Inflammatory macrophage treated with lipopolysaccharide for 1 hour (primary cell): ENCODE measurements at places on chromosomes 16 and 17.

DNA sequence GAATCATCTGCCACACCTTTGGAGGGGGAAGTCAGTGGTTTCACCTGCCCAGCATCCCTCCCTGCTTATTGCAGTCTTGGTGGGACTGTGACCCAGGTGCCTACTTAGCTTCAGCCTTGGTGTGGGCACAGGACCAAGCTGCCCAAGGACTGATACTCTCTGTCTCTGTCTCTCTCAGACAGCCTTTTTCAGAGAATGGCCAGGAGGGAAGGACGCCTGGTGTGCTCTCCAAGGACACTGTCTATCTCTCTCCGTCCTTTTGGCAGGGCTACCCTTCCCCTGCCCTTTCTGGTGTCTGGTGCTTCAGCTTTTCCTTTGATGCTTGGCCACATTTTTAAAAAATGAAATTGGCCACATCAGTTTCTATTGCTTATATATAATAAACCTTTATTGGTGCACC, 19.6 kb downstream of the PIK3R6 start:
- DNase-seq = no peak

DNA sequence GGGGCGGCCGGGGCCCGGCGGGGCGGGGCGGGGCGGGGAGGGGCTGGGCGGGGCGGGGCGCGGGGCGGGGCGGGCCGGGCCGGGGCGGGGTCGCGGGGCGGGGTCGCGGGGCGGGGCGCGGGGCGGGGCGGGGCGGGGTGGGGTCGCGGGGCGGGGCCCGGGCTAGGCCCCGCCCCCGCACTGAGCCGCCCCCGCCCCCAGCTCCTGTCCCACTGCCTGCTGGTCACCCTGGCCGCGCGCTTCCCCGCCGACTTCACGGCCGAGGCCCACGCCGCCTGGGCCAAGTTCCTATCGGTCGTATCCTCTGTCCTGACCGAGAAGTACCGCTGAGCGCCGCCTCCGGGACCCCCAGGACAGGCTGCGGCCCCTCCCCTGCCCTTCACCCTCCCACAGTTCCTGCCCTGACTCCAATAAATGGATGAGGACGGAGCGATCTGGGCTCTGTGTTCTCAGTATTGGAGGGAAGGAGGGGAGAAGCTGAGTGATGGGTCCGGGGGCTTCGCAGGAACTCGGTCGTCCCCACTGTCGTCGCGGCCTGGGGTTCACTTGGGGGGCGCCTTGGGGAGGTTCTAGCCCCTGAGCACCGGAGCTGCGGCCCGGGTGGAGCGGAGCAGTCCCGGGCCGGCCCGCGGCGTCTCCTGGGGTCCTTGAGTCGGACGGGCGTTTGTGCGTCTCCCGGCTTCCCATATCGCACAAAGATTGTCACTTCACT, 795 bp upstream of the HBM start:
- no peak for DNase-seq

DNA sequence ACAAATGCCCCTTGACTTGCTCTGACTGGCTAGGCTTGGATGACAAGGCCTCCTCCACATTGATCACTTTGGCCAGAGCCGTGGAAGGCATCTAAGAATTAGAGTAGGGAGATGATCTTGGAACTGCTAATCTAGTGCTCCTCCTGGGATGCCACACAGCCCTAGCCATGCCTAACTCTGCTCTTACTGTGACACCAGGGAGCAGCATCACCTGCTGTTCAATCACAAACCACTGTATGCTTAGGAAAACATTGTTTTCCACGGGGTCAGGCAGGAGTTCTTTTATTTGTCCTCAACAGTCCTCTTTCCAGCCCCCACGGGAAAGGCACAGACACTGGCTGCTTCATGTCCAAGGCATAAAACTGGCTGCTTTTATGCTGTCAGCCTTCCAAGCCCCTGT, 46.3 kb downstream of the C16orf78 start:
- no peak for DNase-seq

- DNase-seq = no peak
These were observed 342.0 kb downstream of the SOX9 start for GRCh38 chr17:72462814-72463213.

DNA sequence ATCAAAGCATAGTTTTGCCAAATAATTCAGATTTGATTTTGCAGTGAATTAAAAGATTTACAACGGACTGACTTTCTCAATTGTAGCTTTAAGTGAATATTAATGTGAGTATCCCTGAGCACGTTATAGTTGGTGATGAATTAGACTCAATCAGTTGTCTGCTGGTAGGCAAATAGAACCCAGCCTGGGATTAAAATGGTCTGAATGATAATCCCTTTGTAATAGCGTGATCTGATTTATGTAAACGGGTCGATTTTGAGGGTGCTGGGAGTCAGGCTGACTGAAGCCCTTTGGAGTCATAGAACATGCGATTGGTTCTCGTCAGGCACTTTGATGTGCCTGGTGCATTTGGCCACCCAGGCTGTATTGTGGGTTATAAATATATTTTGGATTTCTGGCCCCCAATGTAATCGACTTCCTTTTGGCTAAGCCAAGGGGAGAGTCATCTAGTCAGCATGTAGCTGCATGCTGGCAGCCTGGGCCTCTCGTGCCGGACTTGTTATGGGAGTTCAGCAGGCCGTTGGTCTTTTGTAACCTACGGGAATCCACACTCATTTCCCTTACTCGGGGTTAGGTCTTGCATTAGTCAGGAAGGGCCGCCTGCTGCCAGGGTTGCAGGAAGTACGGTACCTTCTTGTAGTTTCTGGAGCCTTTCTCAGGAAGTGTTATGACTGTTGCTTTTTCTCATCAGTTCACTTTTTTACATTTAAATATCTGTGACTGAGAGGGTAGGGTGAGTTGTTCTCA, 5.4 kb downstream of the PGS1 start:
- DNase-seq = peak; percentile 90

DNA sequence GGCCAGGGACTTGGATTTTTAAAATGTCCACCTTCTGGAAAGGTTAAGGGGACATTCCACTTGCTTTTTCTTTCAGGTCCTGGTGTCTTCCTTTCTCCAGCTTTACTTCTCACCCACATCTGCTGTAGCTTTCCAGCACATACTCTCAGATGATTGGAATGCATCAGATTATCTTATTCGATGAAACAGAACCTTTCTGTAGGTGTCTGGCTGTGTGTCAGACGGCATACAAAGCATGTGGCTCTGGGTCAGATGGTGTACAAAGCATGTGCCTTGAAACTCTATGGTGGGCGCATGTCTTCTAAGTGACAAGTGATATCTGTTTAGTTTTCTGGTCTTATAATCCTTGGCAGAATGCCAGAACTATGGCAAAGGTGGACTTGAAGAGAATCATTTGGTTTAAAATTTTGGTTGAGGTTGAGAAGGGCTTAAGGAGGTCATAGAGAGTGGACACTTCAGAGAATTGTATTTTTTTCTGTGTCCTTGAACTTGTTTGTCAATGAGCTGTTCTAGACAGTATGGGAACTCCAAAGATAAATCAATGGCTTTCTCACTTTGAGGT, 125.3 kb downstream of the FTO start:
- DNase-seq = no peak

GRCh38 chr16:69707920-69708683, 18.3 kb downstream of the NQO1 start:
- no peak for DNase-seq

DNA sequence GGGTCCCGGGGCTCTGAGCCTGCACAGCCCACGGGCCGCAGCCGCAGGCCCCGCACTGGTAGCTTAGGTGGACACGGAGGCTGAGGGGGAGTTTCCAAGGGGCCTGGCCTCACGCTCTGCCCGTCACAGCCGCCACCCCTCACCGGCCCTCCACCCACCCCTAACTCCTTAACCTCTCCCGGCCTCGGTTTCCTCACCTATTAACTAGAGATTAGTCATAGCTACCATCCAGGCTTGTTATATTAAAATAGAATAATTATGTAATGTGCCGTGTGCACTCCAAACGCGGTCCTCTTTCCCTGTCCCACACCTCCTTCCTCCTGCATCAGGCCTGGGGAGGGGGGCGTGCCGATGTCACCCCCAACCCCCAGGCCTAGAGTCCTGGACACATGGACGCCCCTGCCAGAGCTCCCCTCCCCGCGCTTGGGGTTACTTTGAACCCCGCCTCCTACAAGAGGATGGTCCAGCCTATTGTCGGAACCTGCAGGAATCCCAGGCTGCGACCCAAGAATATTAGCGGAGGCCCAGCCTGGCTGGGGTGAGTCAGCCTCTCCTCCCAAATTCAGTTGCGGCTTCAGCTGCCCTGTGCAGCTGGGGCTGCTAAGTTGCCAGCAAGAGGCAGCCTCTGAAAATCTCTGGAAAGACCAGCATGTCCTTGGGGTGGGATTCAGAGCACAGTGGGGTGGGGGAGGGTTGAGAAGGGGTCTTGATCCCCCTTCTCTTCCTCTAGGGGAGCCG, 17.3 kb downstream of the SOCS3 start:
- peak; percentile 54 for DNase-seq

GRCh38 chr16:593406-593805, 3.5 kb downstream of the RAB40C start:
- DNase-seq = no peak

DNA sequence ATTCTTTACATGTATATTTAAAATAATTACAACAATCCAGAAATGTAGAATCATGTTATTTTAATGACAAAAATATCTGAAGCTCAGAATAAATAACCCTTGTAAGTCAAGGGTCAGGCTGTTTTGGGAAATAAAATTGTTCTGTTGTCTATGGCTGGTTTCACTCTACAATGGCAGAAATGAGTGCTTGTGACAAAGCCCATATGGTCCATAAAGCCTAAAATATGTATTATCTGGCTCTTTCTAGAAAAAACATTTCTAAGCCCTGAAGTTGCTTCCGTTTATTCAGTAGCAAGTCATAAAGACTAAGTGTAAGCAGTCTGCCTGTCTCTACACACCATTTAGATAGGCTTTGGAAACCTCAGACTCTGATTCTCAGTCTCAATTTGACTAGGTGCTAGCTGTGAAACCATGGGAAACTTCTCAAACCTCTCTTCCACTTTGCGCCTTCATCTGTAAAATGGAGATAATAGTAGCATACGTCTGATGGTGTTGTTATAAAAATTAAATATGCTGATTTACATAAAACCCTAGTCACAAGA, 365.7 kb upstream of the CA10 start:
- no peak for DNase-seq

DNA sequence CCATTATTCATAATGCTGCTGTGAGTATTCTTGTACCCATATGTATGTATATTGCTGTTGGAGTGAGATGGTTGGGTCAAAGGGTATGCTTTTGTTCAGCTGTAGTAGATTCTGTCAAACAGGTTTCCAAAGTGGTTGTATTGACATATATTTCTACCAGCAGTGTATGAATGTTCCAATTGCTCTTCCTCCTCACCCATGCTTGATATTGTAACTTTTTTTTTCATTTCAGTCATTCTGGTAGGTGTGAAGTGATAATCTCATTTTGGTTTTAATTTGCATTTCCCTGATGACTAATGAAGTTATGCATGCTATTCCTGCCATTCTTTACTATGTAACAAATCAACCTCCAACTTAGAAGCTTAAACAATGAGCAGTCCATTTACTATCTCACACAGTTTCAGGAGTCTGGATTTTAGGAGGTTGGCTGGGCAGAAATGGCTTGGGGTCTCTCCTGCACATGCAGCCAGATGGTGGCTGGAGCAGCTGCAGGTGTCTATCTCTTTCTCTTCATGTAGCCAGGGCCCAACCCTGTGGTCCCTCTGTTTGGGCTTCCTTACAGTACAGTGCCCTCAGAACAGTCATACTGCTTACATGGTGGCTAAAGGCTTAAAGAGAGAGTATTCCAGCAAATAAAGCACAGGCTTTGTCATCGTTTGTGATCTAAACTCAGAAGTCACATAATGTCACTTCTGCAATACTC, 21.2 kb downstream of the ERAL1 start:
- no peak for DNase-seq

DNA sequence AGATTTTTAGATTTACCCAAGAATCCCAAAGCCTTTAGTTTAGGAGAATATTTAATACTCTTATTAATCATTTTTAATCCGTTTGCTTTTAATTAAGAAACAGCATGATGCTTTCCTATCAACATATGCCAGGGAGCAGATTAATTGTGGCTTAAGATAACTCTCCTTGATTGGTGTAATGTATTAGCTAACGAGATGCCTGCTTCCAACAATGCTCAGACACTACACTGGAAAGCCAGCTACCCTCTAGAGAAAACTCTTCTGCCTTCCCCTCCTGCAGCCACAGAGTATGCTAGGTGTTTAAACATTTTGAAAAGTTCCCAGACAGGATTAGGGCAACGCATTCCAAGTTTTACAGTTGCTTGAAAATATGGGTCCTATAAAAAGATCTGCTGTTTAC, 142.2 kb downstream of the AATF start:
- no peak for DNase-seq

DNA sequence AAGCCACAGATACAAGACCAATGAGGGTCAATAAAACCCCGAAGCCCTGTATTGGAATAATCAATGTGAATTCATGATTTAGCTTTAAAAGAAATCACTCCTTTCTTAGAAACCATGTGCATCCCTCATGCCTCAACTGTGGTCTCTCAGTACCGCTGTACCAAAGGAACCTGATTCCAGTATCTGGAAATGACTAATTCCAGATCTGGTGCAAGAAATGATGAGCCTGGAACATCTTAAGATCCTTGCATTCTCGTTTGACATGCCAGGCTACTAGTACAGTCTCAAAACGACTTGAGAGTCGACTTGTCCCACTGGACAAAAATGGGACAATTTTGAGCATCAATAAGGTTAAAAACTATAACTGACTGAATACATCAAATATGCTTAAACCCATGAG, 21.2 kb downstream of the USP31 start:
- no peak for DNase-seq

DNA sequence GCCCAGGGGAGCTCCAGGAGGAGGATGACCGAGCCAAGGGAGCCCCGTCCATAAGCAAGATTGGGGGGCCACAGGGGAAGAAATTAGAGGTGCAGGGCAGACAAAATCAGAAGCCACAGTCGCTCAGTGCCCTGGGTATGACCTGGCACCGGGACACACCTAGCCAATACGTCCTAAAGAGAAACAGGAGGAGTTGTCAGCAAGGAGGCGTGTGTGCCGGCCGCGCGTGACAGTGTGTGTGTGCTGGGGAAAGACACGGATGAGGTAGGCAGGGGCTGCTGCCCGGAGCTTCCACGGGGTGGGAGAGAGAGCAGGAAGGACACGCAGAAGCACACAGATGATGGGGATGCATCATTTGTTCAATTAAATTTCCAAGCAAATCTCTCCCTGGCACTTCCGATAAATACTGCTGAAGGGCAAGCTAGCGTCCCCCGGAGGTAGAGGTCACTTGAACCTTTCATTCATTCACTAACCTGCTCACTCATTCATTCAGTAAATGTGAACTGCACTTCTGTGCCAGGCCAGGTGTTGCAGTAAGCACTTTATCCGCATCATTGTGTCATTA, 38.0 kb downstream of the C16orf95 start:
- no peak for DNase-seq

- no peak for DNase-seq
These were observed 180.2 kb downstream of the MSI2 start for GRCh38 chr17:57436565-57436964.

DNA sequence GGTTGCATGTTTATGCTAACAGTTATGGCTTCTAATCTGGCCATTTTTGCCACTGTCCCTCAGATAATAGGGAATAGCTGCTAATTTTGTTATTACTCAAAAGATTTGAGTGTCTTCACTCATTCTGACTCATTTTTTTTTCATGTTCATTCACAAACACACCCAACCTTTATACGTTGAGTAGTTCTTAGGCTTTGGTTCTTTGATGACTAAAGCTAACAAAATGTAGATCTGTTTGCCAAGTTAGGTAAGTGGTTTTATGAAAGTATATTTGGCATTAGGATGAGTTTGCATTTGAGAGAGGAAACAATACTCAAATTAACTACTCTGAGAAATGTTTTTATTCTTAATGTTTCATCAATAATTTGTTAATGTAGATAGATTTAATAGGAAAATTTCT, 3.6 kb downstream of the MAP2K4 start:
- DNase-seq = no peak
